ENCODE measurements at places on chromosomes 3 and 15.

DNA sequence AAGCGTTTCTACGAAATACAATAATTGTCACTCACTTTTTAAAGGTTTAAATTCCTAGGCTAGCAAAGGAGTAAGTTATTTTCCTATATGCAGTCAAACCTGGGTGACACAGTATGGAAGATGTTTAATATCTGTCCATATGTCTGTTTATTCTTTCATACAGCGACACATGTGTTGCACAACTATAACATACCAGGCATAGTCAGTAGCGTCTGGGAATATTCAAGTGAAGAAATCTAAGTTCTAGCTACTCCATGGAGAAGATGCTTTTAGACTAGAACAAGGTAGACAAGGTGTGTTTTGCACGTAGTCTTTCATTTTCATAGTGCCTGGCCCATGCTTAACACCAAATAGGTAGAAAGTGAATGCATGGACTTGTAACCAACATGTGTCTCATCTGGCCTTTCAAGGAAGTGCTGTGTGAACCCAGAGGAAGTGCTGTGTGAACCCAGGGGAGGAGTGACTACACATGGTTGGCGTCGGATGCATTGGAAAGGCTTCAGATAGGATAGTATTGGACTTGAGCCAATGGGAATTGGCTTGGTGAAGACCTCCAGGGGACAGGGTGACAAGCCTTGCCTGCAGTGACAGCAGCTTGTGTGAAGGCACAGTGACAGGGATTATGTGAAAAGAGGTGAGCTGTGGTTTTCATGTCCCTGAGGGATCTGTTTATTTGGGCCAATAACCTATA lies 267.0 kb downstream of the PTPRG start:
- no peak for DNase-seq

DNA sequence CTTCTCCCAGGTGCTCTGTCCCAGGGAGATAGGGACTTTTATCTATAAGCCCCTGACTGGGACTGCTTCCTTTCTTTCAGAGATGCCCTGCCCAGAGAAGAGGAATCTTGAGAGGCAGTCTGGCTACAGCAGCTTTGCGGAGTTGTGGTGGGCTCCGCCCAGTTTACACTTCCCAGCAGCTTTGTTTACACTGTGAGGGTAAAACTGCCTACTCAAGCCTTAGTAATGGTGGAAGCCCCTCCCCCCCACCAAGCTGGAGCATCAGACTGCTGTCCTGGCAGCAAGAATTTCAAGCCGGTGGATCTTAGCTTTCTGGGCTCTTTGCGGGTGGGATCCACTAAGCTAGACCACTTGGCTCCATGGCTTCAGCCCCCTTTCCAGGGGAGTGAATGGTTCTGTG lies 253.8 kb upstream of the ARL6 start:
- DNase-seq = peak; percentile 36

DNA sequence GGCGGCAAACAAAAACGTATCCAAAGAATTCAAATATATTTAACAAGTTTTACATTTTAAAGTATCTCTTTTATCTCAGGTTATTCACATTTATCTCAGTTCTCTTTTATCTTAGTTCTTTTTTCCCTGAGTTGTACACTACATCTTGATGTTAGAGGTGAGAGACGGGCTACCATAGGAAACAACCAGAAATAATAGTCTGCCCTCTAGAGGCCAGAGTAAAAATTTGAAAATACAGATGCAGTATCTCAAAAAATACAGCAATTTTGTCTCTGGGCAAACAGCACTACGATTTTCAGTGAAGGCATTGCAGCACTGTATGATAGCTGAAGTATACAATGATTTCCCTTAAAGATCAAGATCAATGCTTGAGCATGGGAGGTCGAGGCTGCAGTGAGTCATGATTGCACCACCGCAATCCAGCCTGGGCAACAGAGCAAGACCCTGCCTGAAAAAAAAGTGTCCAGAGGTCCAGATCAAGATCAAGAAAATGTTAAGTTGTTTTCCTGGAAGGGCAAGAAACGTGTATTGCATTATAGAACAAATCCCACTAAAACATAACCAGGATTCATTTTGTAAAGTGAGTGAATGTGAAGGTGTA lies 82.6 kb upstream of the ATP11B start:
- DNase-seq = no peak

DNA sequence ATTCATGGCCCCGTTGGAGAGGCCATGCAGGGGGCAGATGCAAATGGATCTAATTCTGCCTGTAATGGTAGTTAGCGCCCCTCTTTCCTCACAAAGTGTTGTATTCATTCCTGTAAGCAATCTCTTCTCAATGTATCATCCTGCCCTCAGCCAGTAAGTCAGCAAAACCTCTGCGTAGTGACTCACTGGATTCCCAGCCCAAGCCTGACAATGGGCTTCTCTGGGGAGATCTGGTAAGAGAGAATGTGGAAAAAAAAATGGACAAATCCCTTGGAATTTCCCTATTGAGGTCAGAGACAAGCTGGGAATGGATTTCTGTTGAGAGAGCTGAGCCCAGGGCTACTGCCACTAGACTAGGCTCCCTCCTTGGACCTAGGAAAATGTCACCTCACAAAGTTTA lies 25.4 kb downstream of the ADPGK start:
- no peak for DNase-seq

DNA sequence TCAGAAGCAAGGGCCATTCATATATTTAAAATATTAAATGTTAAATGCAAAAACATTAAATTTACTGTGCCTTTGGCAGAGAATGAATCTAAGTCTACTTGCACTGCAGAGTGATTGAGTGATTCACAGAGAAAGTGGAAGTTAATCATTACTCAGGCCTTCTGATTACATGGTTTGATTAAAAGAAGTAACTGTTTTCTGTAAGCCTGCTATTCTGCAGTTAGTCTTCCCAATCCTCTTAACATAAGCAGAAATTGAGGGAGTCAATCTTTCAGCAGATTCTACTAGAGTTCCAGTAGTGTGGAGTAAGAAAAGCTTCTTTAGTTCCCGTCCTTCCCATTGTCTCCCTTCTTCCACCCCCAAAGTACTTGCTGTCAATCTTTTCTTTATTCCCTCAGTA lies 1.5 kb downstream of the NLGN1 start:
- DNase-seq = no peak

GRCh38 chr3:108305484-108306172 lies 9.3 kb downstream of the HHLA2 start:
- DNase-seq = peak; percentile 53

- DNase-seq = no peak
Observed at GRCh38 chr3:42605546-42606173, 5.2 kb downstream of the NKTR start.

- no peak for DNase-seq
Observed at GRCh38 chr3:42492508-42493080, 9.8 kb upstream of the VIPR1 start.

GRCh38 chr15:47570881-47571640 lies 146.2 kb upstream of the SEMA6D start:
- DNase-seq = no peak

DNA sequence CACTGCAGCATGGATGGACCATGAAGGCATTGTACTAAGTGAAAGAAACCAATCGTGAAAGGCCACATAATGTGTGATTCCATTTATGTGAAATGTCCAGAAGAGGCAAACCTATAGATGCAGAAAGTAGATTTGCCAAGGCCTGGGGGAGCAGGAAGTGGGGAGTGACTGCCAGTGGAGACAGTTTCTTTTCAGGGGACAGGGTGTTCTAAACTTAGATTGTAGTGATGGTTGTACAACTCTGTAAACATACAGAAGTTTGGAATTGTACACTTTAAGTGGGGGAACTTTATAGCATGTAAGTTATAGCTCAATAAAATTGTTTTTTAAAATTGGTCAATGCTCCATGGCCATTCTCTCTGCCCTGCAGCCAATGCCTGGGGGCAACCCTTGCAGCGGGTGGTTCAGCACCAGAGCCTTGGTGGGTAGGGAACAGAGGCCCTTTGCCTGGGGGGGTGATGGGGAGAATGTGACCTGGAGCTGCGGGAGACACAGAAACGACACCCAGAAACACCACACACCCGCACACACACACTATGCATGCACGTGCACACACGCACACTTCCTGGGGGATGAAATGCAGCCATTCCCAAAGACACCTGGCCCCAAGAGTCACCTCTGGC lies 43.1 kb downstream of the DNAJB8 start:
- no peak for DNase-seq

DNA sequence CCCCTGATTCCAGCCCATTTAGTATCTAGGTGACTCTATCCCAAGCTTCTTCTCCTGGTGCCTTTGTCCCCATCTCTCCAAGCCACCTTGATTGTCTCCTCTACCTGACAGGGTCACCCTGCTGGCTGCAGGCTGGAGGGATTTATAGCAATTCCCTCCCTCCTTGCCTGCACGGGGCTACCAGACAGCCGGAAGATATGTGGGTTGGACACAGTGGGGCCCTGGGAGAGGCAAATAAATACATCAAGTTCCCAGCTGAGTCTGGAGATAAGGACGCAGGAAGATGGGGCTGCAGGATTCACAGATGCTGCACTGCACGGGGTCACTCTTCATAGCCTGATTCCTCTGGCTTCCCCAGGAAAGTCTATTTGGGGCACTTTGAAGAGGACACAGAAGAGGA lies 9.3 kb upstream of the ISLR2 start:
- DNase-seq = no peak

GRCh38 chr3:195425849-195426248 lies 17.0 kb downstream of the ACAP2 start:
- no peak for DNase-seq

Measured in left colon (tissue), 2 donors.